ENCODE measurements at places on chromosomes 7 and 10.

- DNase-seq: no peak
These were observed 9.2 kb upstream of the SVIL start for GRCh38 chr10:29643771-29644501.

GRCh38 chr10:30057894-30058556 is 1.4 kb downstream of the JCAD start:
- peak; percentile 39 for DNase-seq

GRCh38 chr10:89042562-89042961 is 52.0 kb downstream of the FAS start:
- no peak for DNase-seq

DNA sequence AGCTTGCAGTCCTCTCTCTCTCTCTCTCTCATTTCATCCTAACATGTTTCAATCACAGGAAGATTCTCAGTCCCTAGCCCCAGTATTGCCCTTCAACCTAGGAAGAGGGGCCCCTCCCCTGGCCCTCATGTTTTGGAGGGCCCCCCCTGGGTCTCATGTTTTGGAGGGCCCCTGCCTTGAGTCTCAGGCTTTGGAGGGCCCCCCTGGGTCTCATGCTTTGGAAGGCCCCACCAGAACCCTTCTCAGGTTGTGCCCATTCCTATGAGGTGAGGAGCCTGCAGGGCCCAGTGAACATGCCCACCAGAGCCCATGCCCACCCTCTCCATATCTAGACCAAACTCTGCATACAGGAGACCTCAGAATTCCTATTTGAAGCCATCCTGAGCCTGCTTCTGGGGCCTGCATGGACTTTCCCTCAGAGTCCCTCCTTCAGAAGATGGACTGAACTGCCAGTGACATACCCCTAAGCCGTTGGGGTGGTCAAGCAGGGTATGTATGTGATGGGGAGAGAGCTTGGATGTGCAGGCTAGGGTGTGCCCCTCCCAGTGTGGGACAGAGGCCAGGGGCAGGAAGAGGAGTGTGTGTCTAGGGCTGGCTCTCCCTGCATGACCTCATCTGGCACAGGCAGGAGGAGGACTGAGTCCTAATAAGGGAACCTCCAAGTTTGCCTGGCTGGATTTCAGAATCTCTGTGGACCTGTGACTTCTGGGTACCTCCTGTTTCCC is 8.1 kb upstream of the VDAC2 start:
- DNase-seq: peak; percentile 49
